Calu3 (cell line): ENCODE measurements at places on chromosomes 16 and 17.
A peak's percentile ranks its signal among the peaks of the same experiment; 100 is the strongest.

GRCh38 chr17:43721537-43722268, 36.9 kb downstream of the SOST start:
- no peak for DNase-seq

- DNase-seq, result no peak
Observed at GRCh38 chr17:44235583-44235936, 16.1 kb upstream of the UBTF start.

DNA sequence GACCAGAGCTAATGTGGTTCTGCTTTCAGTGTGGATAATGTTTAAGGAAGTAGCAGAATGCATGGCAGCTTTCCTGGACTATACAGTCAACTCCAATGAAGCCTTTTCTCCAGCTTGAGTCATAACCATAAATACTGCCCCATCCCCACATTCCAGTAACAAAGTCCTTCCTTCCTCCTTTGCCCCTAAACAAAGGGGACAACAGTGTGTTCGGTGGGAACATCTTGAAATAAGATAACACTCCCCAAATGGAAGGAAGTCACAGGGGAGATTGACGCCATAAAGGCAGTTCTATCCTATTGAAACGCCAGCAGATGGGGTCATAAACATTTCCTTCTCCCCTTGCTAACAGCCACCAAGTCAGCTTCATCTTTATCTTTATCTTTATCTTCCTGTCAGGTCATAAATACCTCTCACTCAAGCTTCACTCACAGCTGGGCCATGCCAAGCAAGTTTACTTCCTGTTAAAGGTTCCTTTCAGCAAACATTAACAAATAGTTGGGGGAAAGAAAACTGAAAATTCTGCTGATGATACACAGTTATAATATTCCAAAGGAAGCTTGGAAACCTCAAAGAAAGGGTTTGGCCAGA, 136.7 kb downstream of the SNX11 start:
- DNase-seq, result peak; percentile 61

- no peak for DNase-seq
Observed at GRCh38 chr17:33126086-33126485, 134.4 kb downstream of the SPACA3 start.

DNA sequence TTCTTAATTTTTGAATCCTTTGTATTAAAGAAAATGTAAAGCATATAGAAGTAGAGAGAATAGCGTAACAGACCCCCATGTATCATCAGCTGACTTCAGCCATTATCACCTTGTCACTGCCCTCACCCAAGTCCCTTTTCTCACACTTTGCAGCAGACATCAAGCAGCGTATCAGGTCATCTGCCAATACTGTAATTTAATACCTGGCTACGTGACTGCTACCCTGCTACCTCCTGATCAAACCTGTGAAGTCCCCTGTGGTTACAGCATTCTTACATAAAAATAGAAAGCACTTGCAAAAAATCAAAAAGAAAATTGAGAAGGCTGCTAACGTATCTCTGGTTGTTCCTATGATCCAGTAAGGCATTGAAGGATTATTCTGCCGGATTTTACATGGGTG, 96.4 kb downstream of the PLCG2 start:
- no peak for DNase-seq

DNA sequence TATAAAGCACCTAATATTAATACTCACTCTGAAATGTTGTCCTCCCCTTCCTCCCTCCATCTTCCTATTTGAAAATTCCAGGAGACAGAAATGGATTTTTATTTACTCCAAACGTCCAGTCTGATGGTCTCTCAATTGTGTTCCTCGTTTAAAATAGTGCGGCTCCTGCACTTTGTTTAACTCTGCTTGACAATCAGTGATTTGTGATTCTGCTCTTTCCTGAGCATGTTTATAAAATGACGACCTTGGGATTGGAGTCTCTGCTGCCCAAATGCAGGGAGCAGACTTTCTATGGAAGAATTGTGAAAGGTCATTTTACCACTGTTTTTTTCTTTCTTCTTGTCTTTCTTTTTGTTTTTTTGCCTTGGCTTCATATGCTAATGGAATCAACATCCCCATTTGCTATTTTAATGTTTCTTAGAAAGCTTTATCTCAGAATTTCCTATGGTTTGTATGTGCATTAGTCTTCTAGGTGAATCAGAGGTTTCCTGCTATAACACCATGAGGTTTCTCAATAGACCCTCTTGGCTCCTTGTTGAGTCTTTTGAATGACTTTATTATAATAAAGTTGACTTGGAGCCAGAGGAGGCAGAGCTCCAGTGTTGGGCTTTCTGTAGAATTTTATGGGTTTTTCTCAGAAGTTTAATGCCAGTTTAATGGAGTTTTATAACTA, 376.5 kb downstream of the CDH11 start:
- DNase-seq, result no peak

DNA sequence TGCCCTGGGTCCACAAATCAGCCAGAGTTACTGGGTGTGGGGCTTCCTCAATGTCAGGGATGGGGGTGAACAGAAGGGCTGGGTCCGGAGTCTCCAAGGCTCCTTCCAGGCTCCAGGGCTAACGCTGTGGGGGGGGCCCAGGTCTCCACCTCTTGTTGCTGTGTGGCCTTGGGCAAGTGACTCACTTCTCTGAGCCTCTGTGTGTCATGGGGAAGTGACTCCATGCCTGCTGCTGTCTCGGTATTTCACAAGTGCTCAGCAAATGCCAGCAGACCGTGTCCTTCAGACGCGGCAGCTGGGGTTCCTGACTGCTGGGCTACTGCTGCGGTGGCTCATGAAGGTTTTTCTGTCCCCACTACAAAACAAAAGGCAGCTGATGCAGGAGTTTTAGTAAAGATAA, 26.6 kb downstream of the JPH3 start:
- DNase-seq, result no peak

DNA sequence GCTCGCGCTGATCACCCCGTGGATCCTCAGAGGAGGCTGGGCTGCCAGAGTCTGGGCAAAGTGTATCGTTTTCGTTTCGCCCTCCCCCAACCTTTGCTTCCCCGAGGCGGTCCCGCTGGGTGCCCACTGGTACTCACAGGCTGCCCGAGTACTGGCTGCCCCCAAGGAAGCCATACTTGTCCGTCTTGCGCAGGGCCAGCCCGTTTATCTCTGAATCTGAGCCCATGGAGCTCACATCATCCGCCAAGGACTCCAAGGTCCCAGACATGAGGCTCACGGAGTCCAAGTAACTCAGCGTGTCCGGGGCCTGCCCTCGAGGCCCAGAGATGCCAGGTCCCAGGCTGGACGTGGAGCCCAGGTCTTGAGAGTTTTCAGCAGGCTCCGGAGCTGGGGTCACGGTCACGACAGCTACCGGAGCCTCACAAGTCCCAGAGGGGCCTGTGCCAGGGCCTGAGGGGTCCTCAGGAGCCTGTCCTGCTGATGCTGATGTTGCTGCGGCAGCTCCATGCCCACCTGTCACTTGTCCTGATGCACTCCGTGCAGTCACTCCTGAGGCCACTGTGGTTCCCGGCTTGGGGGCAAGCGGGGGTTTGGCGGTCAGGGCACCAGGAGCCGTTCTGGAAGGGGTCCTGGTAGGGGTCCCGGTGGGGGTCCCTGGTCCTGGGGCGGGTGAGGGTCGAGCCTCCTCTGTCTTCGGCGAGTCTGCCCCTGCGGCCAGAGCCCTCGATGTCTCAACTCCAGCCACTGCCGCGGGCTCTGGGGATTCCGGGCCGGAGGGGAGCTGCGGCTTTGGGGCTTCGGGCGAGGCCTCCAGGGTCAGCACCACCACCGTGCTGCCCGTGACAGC, 980 bp downstream of the TBC1D10B start:
- no peak for DNase-seq

GRCh38 chr17:68314916-68315535, 23.7 kb downstream of the ARSG start:
- DNase-seq, result peak; percentile 52

GRCh38 chr16:72084445-72084844, 9.0 kb downstream of the TXNL4B start:
- DNase-seq, result no peak

GRCh38 chr17:67606471-67606870, 111.3 kb upstream of the NOL11 start:
- peak; percentile 47 for DNase-seq

GRCh38 chr17:61425682-61426481, 26.2 kb downstream of the TBX2 start:
- no peak for DNase-seq

DNA sequence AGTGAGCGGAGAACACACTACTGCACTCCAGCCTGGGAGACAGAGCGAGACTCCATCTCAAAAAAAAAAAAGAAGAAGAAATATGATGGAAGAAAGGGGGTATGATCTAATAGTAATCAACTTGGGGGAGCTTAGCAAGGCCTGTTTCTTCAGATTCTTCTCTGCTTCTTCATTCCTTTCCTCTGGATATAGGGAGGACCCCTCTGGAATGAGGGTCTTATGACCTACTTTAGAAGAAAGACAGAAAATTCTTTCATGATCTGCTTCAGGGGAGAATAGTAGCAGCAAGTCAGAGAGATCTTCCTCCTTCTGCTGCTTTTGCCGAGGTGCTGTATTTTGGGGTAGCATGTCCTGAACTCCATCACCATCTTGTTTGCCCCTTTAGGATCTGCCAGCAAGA, 44.9 kb upstream of the ETV4 start:
- DNase-seq, result no peak

- no peak for DNase-seq
Observed at GRCh38 chr16:85603203-85603755, 9.8 kb upstream of the GSE1 start.

DNA sequence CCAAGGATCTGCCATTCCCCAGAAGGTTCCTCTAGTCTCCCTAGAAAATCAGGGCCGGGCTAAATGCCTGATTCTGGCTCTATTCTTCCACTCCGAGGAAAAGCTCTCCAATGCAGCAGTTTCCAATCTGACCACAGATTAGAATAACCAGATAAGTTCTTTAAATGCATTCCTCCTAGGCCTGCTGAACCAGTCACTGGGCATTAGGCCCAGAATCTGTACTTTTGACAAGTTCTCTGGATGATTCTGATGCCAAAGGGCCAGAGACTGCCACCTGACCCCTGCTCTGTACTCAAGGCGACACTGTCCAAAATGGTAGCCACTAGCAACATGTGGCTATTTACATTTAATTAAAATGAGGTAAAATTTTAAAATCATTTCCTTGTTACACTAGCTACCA, 22.3 kb downstream of the MAP3K14 start:
- no peak for DNase-seq

- no peak for DNase-seq
Observed at GRCh38 chr17:40854175-40854814, 12.7 kb downstream of the KRT12 start.

GRCh38 chr16:89094252-89094879, 714 bp downstream of the ACSF3 start:
- peak; percentile 27 for DNase-seq

DNA sequence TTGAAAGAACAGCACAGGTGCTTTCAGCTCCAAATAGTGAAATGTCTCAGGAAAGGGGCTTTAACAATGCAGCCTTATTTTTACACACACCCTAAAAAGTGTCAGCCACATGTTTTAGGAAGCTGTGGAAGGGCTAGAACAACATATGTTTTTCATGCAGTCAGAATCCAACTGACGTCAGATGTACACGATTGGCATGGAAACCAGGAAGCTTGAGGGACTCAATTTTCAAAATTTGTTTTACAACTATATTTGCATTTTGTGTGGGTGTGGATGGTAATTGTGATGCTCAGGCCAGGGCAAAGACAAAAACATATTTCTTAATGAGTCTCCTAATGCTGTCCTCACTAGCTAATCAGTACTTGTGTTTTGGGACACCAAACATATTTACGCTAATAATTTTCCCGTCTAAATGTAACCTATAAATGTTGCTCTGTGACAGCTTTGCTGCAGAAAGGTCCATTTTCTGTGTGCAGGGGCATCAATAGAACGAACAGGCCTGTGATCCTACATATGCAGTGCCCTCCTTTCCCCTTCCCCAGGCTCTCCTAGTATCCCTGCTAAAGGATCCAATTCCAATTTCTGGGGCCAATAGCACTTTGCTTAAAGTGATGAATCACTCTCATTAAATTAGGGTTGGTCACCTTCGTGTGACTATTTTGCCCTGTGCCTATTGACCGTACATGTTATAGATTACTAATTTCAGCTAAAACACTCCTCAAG, 434.0 kb upstream of the CDH5 start:
- DNase-seq, result no peak

DNA sequence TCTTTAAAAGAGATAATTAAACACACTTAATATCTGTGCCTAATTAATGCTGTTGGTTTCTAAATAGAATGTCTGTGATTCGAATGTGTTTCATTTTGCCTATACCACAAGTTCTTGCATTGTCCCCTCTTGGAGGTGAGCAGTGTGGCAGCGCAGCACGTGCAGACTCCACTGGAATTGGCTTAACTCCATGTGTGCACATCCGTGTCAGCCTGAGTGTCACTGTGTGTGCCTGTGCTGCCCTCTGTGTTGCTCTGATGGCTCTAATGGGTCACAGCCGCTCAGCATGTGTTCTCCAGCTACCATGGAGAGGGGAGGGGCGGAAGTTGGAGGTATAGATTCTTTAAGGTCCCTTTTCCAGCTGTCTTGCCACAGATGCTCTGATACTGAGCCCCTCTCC, 226.6 kb downstream of the SPECC1 start:
- DNase-seq, result no peak

DNA sequence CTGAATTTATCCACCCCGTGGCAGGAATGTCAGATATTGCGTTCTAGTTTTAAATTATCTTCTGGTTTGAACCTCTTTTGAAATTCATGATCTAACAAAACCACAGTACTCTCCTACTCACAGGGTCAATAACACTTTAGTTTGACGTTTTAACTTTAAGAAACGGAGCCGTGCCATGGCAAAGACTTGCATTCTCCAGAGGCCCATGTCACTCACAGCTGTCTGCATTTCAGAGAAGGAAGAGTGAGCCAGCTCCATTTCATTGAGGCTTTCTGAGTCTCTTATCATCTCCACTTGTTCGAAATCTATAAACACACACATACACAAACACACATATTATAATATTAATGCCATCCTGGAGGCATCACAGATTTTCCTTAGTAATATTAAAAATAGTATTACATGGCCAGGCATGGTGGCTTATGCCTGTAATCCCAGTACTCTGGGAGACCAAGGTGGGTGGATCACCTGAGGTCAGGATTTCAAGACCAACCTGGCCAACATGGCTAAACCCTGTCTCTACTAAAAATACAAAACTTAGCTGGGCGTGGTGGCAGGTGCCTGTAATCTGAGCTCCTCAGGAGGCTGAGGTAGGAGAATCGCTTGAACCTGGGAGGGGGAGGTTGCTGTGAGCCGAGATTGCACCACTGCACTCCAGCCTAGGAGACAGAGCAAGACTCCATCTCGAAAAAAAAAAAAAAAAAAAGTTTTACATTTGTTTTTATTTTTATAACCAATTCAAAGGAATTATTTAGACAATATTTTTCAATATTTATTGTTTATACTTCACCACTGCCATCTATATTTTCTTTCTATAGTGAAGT, 35.6 kb downstream of the ABCA6 start:
- no peak for DNase-seq

- DNase-seq, result no peak
Observed at GRCh38 chr16:14110728-14111251, 39.7 kb downstream of the MRTFB start.

- DNase-seq, result no peak
Observed at GRCh38 chr17:77498791-77499698, 358.3 kb downstream of the SEC14L1 start.
